ENCODE measurements at places on chromosomes 3 and 15.

DNA sequence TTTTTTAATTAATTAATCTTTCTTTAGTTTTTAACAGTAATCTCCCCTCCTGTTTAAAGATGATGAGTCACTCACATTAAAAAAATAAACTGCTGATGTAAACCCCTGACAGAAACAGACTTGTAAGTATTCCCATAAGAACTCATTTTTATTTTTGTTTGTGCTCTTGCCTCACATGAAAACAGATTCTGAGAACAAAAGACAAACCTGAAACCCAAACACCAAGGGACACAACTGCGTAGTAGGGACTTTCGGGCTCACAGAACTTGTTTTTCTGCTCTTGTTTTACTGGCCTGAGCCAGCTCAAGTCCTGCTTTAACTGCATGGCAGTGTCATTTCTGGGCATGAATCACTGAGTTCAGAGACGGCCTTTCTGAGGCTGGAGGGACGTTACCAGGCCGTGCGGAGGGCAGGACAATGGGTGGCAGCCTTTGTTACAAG is 600.8 kb downstream of the FOXP1 start:
- no peak for DNase-seq

- no peak for DNase-seq
Measured at GRCh38 chr3:61146010-61146890, 105.0 kb downstream of the FHIT start.

GRCh38 chr3:30040126-30040525 is 566.3 kb upstream of the TGFBR2 start:
- no peak for DNase-seq

DNA sequence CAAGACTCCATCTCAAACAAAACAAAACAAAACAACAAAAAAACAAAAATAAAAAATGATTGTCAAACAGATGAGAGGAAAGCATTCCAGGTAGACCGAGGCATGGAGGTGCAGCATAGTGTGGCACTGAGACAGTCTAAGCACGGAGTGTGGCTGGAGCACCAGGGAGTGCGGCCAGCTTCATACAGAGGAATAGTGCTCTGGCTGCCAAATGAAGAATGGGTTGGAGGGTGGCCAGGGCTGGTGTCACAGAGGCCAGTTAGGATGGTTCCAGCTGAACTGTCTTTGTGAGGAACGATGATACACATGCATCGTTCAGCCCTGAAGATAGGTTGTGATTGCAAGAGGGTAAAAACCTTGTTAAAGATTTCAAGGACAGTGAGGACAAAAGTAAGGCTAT is 28.3 kb downstream of the MITF start:
- DNase-seq: no peak

GRCh38 chr3:189096092-189096491 is 75.7 kb upstream of the TPRG1 start:
- DNase-seq: no peak

DNA sequence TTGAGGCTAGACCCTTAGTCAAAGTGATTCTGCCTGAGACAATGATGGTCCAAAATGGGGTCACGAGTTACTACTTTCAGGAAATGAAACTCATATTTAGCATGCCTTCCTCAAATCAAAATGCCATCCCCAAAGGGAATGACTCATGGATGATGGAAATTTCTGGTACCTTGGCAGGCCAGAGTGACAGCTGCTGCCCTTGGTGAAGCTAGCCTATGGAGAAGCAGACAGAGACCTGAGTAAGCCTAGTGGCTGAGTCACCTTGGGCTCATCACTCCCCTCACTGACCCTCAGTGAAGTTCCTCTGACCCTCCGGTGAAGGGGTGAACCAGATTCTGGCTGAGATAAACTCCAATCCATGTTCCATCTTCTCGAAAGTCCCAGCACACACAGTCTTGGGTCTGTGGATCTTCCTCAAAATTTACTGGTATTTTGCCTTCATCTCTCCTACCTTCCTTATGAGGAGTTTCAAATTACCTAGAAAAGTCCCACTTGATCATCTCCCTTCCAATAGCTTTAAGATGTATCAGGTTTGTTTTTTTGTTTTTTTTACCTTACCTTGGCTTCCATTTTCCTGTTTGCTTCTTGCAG is 54.5 kb upstream of the ABHD17C start:
- no peak for DNase-seq

GRCh38 chr3:151644986-151645385 is 88.7 kb upstream of the AADACL2 start:
- DNase-seq: no peak

GRCh38 chr3:158830391-158830790 is 28.5 kb downstream of the MFSD1 start:
- no peak for DNase-seq

DNA sequence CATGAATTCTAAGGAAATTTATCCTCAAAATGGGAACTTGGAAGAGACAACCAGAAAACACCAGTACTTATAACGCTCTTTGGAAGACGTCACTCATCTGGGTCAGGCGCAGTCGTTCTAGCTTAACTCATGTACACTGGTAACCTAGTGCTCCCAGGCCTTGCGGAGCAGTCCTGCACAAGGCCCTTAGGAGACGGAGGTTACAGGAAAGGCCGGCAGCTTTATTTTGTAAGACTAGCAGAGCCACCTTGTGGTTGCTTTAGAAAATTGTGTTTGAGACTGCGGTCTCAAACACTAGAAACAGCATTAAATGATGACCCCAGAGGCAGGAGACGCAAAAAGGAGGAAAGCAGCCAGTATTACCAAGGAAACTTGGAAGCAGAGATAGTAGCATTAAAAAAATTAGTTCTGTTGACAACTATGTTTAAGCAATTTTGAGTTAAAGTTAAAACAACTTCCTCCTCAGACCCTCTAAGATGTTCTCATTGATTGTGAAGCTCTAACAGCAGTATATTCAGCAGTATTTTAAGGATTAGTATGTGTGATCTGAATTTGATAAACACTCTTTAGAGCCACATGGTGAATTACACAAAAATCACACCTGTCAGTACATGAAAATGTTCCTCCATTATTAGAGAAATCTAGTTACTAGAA is 141.9 kb upstream of the C2CD4B start:
- no peak for DNase-seq

DNA sequence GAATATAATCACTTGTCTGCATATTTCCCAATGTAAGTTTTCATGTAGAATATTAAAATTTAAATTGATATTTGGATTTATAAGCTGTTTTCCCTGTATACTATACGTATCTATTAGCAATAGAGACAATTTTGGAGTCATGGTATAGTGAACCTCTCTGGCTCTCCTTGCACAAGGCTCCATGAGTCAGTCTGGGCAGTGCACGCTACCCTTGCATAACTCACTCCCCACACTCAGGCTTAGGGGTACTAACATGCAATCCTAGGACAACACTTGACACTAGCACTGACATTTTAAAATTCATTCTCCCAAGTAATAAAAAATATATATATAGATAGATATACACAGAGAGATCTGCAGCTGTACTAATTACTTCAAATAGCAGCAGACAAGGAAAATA is 39.2 kb downstream of the SLC24A1 start:
- DNase-seq: no peak

GRCh38 chr3:47452453-47453215 is 23.1 kb downstream of the SCAP start:
- no peak for DNase-seq

GRCh38 chr3:72092778-72093177 is 307.8 kb upstream of the PROK2 start:
- DNase-seq: no peak

DNA sequence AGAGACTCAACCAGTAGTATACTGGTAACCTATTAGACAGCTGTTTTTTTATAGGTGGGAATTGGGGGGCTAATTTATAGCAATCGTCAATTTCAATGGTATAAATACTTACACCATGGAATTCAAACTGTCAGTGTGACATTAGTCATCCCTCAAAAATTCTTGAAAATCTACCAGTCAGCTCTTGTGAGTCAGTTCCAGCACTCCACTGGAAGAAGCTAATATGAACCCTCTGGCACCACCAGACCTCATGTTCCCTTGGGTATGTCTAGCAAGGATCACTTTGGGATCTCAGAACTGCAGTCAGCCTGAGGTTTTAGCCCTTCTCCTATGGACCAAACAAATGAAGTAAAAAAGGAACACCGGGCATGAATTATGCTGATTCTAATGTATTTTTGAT is 11.8 kb upstream of the UACA start:
- DNase-seq: no peak

DNA sequence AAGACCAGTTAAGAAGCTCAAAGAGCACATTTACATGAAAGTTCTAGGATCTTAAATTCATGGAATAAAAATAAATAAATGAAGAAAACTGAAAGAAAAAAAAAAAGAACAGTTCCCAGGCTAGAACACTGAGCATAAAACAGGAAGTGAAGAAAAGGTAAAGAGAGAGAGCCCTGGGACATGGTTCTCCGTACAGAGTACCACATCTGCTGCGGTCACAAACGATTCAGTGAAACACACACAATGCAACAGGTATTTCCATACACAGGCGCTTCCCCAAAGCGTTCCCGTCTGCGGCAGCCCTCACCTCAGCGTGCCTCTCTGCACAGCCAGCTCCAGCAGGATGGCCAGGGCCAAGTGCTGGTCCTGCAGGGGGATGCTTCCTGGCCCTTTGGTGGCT is 49.4 kb downstream of the HERC2 start:
- DNase-seq: no peak

DNA sequence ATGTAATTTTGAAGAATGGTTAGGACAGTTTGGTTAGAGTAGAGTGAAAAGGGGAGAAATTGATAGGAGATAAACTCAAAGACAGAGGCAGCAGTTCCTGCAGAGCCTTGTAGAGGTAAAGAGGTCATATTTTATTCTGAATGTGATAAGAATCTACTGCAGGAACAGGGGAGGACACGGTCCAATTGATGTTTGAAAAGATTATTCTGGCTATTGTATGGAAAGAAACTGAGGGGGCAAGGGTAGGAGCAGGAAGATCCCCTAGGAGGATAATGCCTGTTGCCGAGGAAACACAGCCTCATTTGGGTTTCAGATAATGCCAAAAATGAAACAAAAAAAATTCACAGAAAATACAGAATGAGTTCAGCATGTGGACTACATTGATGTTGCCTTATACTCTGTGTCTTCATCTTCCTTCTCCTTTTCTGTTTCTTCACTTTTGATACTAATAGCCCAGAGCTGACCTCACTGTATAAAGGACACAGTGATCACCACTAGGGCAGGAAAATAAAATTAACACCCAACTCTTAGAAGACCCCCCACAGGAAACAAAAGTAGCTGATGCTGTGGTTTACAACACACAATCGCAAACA is 454.6 kb upstream of the UBE2E2 start:
- DNase-seq: no peak

- DNase-seq: no peak
Measured at GRCh38 chr15:91465696-91466095, 365.6 kb downstream of the SV2B start.

DNA sequence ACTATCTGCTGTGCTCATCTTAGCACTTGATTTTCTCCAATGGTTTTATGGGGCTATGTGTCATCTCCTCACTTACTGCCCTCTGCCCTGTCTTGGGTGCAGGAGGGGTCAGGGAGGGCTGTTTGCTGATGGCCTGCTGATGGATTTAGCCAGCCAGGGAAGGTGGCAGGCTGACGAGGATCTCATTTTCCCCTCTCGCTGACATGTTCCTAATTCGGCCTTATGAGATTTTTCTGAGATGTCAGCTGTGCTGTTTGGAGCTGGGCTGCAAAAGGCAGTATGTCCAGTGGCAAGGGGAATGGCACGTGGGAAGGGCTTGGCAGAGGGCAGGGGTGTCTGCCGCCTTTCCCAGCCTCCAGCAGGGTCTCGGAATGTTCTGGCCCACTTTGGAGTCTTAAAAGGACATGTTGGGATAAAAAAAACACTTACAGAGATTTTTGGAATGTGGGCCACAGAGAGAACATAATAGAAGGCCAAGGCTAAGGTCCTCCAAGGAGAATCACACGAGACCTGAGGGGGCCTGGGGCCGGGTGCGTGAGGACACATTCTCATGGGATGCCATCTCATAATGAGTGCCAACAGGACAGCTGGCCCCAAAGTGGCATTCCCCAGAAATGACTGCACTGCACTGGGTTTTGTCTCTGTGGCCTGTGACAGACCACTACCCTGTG is 303.8 kb downstream of the TLE3 start:
- DNase-seq: no peak

DNA sequence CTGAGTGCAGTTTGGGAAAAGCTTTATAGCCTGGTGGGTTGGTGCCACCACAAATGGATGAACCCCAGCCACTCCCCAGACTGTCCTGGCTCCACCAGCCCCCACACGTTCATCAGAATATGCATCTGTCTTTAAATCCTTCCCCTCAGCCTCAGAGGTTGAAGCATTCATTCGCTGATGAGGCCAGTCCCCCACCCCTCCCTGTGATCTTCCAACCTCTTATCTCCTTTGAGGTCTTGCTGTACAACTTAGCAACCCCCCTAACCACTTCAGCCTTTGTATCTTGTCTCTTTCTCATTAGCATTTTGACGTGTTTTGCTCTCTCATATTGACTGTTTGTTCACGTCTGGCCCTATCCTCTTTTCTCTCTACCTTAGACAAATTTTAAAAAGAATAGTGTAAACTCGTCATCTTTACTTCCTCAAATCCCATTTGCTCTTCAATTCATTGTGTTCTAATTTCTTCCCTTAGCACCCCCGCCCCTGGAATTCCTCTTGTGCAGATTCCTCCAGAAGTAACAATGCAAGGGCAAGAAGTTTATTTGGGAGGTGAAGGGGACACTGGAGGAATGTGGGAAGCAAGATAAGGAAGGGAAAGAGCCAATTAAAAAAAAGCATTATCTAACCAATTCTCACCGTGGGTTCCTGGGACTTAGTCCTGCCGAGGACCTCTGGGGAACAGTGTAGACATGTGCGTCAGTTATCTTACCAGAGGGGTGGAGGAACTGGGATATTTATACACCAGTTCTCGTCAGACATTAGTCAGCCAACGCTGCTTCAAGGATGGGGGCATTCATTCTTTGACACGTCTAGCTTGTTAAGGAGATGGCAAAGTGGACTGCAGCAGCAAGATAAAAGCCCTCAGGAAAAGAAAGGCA is 38.6 kb downstream of the MOBP start:
- no peak for DNase-seq

DNA sequence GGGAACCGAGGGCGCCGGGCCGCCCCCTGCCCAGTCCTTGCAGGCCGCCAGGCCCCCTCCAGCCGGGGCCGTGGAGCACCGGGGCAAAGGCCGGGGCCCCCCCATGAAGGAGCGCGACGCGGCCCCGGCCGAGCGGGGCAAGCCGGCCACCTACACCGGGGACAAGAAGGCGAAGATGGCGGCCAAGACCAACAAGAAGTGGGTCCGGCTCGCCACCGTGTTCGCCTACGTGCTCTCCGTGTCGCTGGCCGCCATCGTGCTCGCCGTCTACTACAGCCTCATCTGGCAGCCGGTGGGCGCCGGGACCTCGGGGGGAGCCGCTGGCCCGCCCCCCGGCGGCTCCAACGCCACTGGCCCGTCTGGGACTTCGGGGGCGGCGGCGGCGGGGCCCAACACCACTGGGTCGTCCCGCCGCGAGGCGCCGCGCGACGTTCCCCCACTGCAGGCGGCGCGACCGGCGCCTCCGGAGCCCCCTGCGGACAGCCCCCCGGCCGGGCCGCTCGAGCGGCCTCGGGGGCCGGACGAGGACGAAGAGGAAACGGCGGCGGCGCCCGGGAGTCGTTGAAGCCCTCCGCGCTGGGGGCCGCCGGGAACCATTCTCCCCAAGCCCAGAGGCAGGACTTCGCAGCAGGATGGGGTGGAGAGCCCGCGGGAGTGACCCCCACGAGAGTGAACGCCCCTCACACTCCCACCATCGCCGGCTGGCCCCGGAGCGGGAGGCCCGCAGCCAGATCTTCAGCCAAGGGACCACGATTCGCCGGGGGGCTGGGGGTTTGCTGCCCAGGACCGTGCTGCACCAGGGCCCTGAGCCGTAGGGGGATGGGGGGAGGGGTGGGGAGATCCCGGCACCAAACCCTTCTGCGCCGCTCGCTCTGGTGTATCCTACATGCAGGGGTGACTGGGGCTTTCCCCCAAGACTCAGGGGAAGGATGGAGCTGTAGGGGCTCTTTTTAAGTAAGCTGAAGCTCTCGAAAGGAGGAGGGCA is 753 bp downstream of the INAFM2 start:
- DNase-seq: peak; percentile 31
